ENCODE measurements at places on chromosomes 3 and 15.

DNA sequence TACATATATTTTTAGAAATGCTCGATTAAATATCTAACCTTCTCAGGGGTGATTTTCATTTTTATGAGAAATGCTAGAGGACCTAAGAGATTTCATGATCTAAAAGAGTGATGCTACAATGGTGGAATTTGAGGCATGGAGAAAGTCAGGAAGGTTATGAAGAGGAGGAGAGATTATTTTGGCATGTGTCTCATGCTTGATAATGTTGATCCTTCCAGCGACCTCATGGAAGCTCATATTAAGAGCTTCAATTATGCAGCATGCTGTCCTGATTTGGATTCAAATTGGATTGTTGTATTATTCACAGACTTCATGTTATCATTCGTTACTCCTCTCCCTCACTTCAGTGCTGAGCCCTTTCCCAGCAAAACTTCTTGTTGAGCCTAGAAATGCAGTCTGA is 112.5 kb downstream of the RAP2B start:
- no peak for DNase-seq

DNA sequence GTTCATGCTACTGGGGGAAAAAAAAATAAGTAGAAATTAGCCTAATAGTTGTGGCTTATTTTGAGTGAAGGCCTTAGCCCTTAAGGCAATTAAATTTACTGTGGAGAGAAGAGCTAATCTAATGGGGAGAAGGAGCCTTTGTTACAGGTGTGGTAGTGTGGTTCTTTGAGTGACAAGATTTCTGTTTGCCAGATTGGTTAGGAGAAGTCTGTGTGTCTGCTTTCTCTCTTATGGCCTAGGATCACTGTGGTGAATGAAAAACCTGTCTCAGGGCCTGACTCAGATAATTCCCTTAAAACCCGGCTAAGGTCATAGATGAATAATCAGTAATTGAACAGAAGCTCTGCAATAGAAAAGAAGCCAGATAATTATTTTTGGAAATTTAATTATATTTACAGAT is 27.0 kb downstream of the OPA1 start:
- DNase-seq = no peak

GRCh38 chr15:40985541-40986330 is 32.5 kb downstream of the CHAC1 start:
- no peak for DNase-seq

DNA sequence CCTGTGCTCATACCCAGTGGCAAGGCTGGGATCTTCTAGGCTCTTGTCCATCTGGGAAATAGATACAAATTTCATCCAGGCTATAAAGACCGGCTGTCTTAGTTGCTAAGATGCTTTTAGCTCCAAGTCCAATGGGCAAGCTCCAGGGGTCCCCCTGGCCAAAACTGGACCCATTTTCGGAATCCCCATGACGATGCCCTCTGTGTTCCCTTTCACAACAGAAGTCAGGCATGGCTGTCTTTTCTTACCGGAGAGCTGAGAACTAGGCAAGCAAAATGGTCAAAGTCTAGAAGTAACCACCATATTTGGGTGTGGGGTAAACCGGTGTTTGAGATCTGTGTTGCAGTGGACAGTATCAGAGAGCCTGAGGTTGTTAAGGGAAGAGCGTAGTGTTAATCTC is 1.0 kb downstream of the GLYCTK start:
- no peak for DNase-seq

All from AG04449 (cell line).